ENCODE measurements at places on chromosomes 6 and 20.

DNA sequence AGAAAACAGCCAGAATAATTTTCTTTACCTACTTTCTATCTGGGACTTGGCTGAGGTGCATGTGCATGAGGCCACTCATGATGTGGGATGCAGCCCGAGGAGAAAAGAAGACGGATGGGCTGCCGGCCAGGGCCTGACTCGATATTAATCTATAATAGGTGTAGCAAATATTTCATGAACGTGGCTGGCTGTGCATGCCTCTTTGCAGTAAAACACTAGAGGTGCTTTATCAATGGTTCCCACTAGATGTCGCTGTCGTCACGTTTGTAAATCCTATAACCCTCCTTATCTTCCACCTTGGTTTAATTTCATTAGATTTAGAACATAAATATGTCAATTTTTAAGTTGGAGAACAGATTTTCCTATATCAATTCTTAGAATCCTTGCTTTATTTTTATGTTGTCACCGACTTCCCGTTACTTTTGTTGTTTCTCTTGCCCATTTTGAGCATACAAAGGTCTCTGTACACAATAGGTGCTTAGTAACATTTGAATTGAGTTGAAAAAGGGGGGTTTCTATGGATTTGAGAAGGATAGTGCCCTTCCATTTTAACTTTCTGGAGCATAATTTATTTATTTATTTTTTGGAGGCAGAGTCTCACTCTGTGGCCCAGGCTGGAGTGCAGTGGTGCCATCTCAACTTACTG, 19.6 kb upstream of the FERMT1 start:
- DNase-seq = peak; percentile 77

- DNase-seq = no peak
Measured at GRCh38 chr6:69232911-69233448, 563.8 kb downstream of the LMBRD1 start.

GRCh38 chr6:70219943-70220613, 82.8 kb downstream of the COL9A1 start:
- no peak for DNase-seq

- no peak for DNase-seq
Measured at GRCh38 chr20:5481872-5482271, 165.1 kb upstream of the PROKR2 start.

GRCh38 chr6:154606457-154606856, 96.0 kb upstream of the CNKSR3 start:
- no peak for DNase-seq

- DNase-seq = peak; percentile 56
Measured at GRCh38 chr6:111478064-111478476, 4.9 kb downstream of the REV3L start.

DNA sequence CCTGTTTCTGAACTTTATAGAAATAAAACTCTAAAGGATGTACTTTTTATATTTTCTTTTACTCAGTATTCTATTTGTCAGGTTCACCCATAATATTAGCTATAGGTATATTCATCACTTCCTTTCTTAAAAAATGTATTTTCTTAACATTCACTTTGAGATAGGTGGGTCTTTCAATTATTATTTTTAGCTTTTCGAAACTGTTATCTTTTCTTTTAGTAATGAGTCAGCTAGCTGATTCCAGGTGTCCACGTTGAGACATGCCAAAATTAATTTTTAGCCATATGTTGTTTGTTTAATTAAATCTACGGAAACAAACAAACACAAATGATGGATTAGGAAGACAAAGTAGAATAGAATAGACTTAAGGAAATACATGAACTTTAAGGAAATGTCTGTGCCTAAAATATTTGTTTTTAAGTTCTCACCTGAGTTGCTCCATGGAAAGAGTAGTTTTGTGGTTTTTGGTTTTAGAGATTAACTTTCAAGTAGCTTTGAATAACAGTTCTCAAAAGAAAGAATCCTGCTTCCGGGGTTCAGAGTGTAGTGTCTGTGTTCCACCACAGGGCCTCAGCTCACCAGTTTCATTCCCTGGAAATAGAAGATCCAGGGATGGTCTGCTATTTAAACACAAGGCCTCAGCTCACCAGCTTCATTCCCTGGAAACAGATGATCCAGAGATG, 435.0 kb downstream of the HAO1 start:
- DNase-seq = no peak

DNA sequence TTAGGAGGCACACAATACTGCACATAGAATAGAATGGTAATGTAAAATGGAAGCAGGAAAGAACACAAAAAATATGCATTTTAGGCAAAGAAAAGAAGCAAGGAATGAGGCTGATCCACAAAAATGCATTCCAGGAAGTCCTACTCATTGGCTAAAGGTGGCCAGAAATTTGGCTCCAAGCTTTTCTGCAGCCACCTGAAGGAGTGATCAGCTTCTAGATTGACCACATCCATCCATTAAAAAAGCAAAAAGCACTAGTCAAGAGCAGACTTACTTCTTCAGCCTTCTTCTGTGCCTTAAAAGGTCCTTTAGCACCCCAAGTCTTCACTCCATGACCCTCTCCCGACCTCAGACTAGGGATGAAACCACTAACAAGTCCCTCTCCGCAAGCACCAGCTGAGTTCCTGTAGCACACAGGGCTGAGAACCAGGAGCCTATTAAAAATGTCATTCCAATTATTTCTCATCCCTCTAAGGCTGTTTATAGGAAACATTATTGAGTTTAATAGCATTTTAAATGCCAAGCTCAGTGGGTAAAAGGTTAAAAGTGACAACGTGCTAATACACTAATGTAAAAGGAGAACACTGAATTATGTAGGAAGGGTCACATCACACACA, 36.5 kb downstream of the TRAM2 start:
- no peak for DNase-seq

- peak; percentile 97 for DNase-seq
Measured at GRCh38 chr20:62407221-62407992, at the start of gene CABLES2. Gene CABLES2 (minus strand): TSS chr20:62407285. CDS start chr20:62407276, 9 bp downstream.

- DNase-seq = no peak
Measured at GRCh38 chr6:73286752-73287151, 23.8 kb upstream of the KHDC1 start.

- DNase-seq = no peak
Measured at GRCh38 chr6:41428996-41429421, 93.6 kb downstream of the NCR2 start.

- no peak for DNase-seq
Measured at GRCh38 chr20:13857961-13858360, 73.1 kb downstream of the NDUFAF5 start.

- DNase-seq = no peak
Measured at GRCh38 chr6:2108700-2109306, 136.6 kb downstream of the GMDS start.

DNA sequence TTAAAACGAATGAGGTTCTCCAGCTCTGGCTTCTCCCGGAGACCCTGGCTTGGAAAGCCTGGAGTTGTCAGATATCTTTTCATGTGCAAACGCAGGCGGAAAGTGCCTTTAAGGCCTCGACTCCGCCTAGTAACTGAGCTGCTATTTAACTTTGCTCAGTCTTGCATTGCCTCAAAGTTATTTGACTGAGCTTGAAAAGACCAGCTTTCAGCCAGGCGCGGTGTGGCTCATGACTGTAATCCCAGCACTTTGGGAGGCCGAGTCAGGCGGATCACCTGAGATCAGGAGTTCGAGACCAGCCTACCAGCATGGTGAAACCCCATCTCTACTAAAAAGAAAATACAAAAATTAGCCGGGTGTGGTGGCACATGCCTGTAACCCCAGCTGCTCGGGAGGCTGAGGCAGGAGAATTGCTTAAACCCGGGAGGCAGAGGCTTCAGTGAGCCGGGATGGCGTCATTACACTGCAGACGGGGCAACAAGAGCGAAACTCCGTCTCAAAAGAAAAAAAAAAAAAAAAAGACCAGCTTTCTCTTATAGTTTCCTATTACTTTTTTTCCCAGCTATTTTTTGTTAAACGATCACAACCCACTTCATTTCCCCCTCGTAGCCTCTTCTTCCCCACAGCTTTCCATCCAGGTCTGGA, 1.9 kb downstream of the GCNT2 start:
- DNase-seq = no peak

GRCh38 chr6:170087941-170088581, 202.8 kb downstream of the DLL1 start:
- no peak for DNase-seq

DNA sequence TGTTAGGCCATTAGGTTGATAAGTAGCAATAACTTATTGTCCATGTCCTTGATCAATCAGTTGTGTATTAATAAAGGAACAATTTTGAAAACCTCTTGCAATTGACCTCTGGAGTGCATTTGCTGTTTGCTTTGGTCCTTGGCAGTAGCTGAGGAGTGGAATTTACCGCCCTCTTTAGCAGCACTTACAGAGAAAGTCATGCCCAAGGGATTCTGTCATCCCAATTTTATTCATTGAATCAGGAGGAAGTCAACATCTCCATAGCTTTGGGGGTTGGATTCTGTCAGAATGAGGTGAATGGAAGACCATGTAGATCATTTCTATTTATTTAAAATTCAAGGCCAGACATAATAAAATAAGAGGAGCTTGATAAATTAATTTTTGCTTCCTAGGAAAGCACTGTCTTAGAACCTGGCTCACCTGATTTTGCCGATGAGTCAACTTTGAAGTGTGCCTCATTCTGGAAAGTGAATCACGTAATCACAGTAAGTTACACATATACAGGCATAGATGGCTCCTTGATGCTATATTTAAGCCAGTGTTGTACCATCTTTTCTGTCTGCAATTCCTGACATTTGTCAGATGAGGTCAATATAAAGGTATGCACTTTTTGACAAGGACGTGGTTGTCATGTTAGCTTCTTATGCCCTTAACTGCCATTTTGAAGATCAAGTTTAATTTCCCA, 128.7 kb upstream of the MLIP start:
- DNase-seq = peak; percentile 21

GRCh38 chr6:1770968-1771723, 161.4 kb downstream of the FOXC1 start:
- peak; percentile 76 for DNase-seq

DNA sequence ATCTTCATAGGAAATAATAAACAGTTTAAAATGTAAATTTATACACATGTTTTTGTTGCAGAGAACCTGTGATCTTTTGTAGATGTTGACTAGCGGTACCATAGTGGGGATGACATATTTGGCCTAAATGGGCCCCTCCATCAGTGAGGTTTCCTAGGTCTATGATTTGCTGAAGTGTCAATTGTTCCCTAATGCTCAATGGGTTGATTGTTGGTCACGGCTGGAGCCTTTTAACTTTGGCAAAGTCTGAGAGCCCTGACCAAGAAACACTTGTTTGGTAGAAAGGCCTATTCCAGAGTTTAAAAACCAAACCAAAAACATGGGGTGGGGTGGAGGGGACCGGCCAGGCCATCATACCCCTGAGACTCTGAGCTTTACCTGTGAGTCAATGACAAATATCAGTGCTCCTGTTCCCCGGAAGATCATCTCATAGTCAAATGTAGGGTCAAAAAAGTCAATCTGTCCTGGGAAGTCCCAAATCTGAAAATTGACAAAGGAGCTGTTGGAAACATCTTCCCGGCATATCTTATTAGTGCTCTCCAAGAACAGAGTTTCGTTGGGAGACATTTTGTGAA, 25.1 kb downstream of the RRAGD start:
- no peak for DNase-seq

Data from RKO (cell line).